ENCODE measurements at places on chromosomes 11 and 22.

DNA sequence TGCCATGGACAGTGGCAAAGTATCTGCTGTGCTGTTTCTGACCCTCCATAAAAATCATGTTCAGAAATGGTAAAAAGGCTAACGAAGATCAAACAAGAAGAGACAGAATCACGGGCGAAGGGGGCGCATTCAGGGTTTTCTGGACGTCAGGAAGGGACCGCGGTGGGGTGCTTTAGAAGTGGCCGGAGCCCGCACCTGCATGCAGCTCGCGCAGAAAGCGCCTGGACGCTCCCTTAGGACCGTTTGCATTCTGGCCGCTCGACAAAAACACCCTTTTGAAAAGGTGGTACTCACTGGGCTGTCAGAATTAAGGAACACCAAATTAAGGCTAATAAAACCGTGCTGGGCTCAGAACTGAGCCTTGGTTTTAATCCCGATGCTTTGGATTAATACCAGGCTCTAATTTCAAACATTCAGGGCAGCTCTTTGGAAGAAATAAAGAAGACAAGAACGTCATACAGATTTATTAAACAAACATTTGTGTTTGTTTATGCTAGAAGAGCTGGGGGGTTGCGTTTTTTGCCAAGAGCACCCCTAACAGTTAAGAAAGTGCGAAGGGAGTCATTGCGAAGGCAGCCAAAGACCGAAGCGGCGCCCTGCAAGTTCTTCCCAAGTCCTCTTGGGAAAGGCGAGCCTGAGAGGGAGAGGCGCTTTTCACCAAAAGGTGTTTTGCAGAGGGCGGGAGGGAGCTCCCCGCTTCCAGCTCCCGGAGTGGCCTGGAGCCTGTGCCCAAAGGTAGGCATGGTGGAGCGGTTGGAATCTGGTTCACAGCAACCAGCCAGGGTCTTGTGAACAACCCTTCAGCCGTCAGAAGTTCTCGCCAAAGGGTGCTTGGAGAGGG lies 47.7 kb upstream of the DBX1 start:
- peak; percentile 0 for DNase-seq

DNA sequence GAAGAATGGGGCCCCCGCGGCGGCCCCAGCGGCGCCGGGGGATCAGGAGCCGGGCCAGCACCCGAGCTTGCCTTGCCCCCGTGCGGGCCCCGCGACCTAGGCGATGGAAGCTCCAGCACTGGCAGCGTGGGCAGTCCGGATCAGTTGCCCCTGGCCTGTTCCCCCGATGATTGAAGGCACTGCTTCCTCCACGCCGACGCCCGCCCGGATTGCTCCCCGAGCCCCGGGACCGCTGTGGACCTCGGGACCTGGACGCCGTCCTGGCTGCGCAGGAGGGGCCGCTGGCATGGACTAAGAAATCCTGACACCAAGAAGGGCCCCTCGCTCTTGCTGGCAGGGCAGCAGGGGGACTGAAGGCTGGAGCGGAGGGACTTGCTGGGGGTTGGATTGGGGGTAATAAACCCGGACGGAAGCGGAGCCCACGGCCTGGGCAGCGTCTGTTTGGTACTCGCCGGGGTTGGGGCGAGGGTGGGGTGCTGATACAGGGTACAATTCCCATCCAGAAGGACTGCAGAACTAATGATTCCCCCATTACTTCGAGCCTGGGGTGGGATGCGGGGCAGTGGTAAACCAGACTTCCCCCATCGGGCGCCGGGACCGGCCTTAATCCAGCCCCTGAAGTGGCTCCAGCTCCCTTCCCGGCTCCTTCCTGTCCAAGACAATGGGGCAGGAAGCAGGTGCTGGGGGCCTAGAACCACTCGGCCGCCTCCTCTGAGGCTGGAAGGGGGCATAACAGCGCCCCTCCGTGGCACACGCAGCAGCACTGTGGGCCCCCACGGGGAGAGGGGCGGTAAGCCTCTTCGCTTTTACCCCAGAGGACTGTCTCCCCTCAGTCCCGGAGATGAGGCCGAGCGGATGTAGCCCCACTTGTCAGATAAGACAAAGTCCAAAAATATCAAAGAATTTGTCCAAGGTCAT lies 1.0 kb downstream of the CCDC85B start:
- DNase-seq = no peak

- DNase-seq = no peak
Observed at GRCh38 chr11:26994631-26995095, 751 bp downstream of the FIBIN start.

- DNase-seq = no peak
Observed at GRCh38 chr11:24805671-24806070, 308.8 kb downstream of the LUZP2 start.

- no peak for DNase-seq
Observed at GRCh38 chr11:128678024-128678423, 15.8 kb upstream of the FLI1 start.

- DNase-seq = no peak
Observed at GRCh38 chr11:27873664-27874063, 173.4 kb upstream of the BDNF start.

DNA sequence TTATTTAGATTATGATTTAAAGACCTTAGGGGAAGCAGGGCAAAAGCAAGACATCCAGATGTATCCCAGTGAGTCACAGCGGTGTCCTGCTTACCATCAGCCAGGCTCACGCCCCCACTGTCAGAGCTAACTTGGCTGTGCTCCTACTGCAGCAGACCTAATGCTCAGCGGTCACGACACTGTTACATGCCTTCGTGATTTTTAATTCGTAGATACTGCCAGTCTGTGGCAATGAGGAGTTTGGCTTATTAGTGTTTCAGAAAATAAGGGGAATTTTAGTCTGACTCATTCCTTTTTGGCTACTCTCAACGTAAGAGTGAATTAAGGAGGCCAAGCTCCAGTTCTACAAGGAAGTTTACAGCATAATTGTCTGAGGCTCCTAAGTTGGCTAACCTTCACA lies 22.7 kb downstream of the EFCAB6 start:
- peak; percentile 99 for DNase-seq

GRCh38 chr11:71305451-71306125 lies 53.2 kb upstream of the SHANK2 start:
- no peak for DNase-seq

DNA sequence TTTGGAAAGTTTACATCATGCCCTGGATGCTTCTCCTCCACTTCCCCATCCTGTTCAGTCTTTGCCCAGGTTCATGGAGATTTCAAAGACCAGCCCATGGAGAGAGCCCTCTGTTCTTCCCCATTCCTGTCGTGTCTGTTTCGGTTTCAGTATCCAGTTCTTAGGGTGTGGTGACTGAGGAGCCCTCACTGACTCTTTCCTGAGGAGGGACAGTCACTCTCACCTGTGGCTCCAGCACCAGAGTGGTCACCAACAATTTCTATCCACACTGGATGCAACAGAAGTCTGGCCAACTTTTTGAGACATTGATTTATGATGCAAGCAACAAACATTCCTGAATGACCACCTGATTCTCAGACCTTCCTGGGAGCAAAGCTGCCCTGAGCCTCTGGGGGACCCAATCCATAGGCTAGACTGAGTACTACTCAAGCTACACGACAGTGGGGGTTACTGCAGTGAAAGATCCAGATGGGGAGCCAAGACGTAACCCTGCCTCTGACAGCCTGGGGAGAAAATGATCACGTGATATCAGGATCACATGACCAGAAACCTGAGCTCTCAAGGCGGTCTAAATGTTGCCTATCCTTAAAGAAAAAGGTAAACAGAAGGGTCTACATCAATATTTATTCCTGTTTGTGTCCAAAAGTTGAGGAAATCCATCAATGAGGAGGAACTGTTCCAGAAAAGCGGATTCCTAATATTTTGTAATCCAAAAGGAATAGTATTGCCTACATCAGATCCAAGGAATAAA lies 76.2 kb upstream of the VPREB1 start:
- DNase-seq = peak; percentile 61

DNA sequence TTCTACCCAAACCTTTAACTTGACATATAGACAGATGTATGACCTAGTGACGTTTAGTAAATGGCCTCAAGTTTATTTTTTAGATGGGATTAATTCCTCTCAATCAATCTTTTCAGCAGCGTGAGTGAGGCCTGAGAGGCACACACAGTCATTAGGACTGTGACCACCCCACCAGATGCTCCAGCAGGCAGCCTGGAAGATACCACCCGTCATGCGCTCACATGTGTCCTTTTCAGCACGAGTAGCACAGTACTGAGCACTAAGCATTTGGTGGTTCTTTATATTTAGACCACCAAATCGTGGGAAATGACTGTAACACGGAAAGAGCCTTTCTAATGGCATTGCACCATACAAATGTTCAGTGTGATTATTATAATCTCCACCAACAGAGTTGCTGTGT lies 354.6 kb upstream of the DDI1 start:
- DNase-seq = no peak
